Pulmonary artery endothelial cell (primary cell): ENCODE measurements at places on chromosomes 6 and 20.
A peak's percentile ranks its signal among the peaks of the same experiment; 100 is the strongest.

DNA sequence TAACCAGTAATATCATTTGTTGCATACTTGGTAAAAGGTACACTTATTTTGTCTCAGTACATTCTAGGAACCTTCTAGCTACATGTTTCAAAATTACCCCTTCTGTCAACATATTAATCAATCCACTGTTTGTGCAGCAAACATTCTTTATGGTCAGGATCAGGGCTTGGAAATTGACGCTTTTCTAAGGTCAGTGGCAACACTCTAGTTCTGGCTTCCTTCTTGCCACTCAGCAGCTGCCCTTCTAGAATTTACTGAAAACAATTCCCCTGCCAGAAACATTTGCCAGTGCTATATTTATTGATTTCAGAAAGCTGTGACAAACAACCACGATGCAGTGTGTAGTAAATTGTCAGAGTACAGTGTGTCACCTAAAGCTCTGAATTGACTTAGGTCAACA, 84.7 kb upstream of the FBXL4 start:
- no peak for DNase-seq

GRCh38 chr6:134165561-134166201, 113.3 kb upstream of the SLC2A12 start:
- DNase-seq: no peak

DNA sequence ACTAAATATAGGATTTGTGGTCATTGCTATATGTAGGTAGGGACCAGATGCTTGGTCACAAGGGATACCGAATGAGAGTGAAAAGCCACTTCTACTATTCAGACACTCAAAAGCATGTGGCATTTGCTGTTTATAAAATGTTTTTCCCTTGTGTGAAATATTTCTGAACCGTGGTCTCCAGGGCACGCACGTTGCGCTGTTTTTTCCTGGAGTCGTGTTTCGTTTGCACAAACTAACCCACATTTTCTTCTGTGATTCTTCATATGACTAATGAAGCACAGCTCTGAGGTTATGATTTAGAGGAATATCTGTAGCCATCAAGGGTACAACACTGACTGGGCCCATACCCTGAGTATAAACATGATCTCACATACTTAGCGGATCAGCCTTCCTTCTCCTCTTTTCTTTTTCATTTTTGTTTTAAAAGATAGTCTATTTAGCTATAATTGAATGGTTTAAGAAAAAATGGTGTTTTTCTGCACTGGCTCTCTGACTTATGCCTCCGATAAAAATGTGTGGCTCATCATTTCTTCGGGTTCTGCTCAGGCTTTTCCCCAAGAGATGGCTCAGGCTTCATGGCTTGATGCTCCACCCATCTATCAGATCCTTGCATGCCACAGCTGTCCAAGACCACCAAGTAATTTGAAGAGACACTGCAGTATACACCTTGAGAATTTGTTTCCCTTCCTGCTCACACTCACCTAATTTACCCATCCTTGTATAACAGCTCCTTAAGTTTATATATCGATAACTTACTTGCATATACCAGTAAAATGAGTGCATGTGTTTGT, 59.9 kb upstream of the HBS1L start:
- no peak for DNase-seq

DNA sequence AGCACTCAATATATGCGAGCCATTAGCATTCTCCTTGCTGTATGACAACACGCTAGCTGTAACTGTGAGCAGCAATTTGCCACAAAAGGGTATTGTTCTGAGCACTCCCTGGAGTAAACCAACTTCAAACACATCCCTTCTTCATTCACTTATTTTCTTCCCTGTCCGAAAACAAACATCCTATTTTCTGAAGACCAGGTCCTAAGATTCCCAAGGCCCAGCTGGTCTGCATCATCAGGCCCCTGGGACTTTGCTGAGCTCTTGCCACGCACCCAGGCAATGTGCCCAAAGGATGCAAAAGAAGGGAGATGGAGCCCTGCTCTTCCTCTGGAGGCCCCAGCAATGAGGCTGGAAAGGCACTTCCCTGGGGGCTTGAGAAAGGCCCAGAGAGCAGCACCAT, 118.1 kb downstream of the PREX1 start:
- DNase-seq: no peak

DNA sequence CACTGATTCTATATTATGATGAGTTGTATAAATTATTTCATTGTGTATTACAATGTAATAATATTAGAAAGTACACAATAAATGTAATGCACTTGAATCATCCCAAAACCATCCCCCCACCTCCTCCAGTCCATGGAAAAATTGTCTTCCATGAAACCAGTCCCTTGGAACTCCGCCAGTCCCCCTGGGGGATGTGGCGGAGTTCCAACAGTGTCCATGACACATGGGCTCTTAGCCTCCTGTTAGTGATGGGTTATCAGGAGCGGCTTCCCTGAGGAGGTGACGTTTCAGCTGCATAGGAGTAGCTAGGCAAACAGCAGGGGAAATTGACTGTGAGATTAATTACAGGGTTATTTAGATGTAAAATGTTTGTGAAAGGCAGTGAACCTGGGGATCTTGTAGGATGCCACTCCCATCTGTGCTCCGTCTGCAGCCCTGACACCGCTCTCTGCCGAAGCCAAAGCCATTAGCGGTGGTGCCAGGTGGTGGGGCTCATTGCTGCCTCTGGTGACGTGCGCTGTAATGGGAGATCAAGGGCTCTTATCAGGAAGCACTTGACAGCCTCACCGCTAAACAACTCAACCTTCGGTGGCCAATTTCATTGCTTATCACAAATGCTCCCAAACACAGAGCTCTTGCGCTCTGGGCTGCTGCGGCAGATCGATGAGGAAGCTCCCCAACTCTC, 81.6 kb upstream of the MC3R start:
- no peak for DNase-seq

DNA sequence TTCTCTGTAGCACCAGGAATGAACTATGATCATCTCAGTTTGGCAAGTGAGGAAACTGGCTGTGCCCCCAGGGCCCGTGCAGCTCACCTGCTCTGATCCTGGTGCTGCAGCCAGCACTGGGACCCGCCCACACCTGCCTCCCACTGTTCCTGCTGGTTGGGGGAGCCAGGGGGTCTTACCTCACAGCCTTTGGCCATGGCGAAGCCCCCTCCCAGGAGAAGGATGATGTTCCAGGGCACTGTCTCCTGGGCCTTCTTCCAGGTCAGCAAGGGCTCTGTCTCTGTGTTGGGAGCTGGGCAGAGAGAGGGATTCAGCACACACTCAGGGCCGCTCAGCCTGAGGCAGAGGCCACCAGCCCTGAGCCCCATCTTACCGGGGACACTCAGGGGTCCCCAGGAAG, 24.9 kb upstream of the OCSTAMP start:
- no peak for DNase-seq

DNA sequence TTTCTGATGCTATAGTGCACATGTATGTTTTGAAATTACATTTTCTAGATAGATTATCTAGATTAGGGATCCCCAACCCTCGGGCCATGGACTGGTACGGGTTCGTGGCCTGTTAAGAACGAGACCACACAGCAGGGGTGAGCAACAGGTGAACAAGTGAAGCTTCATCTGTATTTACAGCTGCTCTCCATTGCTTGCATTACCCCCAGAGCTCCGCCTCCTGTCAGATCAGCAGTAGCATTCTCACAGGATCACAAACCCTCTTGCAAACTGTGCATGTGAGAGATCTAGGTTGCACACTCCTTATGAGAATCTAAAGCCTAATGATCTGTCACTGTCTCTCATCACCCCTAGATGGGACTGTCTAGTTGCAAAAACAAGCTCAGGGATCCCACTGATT, 10.4 kb downstream of the CEP57L1 start:
- no peak for DNase-seq

- DNase-seq: no peak
Observed at GRCh38 chr6:17985934-17986655, 1.3 kb downstream of the KIF13A start.

GRCh38 chr6:16723826-16724225, 37.4 kb downstream of the ATXN1 start:
- peak; percentile 84 for DNase-seq
